ENCODE measurements at places on chromosomes 7 and 10.

DNA sequence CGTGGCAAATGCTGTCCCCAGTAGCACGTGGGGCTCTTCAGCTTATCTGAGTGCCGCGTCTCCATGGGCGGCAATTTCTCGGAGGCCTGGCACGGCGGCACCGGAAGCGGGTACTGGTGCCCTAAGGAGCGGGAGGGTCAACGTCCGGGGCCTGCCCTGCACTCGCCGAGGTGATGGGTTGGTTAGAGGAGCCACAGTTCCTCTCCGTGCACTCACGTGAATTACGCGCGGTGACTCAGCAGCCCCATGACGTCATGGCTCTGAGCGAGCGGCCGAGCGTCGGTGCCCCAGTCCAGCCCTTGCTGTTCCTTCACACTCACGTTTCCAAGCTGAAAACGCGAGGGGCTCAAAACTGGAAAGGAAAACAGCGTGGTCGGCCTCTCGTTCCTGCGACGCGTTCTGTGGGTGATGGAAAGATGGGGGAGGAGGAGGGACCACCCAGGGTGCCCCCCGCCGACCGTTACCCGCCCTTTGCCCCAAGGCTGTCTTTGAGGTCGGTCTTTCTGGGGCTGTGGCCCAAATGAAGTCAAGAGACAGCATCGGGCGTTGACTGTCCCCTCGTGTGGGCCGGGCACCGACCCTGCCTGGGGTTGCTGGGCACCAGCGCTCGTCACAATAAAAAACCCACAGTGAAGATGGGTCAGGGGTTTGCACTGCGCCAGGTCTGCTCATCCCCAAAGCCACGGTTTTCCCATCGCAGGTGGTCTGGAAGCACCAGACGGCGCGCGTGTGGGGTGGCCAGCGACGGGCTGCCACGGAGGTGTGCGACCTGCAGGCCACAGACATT is 70.4 kb upstream of the CFAP46 start:
- no peak for DNase-seq

DNA sequence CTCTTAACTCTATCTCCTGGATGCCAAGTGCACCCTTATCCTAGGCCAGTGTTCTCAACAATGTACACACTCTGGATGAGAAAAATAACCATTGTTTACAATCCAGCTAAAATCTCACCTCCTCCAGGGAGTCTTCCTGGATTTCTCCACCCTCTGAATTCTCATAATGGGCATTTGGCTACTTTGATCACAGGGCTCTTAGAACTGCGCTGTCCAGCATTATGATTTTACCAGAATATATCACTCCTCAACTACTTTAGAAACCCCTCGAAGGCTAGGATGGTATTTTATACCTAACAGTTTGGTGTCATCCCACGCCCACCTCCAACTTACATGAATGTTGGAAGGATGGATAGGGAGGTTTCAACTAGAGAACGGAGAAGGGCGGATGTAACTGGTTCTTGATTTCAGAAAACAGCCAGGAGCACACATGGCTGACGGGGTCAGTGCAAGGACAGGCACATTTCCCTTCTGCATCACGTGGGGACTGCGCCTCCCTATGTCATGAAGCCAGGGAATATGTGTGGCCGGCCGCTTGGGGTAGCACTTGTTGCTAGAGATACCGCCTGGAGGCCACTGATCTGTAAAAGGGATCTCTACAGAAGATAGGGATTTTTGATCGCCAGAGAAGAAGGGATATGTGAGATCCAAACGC is 1.2 kb upstream of the ATP6V0E2 start:
- peak; percentile 89 for DNase-seq

DNA sequence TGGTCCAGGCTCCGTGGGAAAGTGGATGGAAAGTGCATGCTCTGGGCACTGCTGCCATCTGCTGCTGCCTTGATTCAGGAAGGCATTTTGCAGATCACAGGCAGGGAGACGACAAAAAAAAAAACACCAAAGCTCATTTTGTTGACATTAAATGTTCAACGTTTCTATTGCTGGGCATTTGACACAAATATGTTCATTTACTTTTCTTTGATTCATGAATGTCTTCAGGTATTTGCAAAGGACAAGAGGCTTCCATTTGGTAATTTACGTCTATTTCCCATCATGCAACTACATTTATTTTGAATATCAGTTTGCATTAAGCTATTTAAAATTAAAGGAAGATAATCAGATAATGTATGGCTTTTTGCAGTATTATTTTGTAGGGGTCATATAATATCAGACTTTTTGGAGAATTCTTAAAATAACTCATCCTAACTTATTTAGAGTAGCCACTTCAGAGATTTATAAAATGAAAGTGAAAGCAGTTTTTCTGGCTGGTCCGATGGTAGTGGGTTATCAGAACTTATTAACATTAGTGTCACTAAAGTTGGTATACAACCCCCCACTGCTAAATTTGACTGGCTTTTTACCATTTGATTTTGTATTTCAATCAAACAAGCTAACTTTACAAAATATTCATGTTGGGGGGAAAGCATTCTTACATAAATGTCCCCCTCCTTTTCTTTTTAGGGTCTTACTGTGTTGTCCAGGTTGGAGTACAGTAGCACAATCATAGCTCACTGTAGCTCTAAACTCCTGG is 65.3 kb downstream of the PDIA4 start:
- peak; percentile 77 for DNase-seq

DNA sequence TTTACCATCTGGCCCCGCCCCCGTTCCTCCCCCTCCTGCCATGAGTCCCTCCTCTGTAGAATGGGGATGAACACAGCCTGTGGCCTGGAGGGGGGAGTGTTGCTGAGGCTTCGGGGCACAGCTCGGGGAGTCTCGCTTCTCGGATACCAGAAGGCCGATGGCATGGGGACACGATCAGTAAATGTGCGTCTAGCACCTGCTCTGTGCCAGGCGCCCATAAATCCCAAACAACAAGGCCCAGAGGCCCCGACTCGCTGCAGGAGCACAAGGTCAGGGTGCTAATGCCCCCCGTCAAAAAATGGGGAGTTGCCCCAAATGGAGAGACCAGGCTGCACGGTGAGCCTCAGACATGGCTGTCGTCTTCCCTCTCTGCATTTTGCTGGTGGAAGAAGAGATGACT is 40.7 kb downstream of the JAKMIP3 start:
- no peak for DNase-seq

- DNase-seq: no peak
These were observed 263.1 kb upstream of the PITRM1 start for GRCh38 chr10:3435671-3436070.

DNA sequence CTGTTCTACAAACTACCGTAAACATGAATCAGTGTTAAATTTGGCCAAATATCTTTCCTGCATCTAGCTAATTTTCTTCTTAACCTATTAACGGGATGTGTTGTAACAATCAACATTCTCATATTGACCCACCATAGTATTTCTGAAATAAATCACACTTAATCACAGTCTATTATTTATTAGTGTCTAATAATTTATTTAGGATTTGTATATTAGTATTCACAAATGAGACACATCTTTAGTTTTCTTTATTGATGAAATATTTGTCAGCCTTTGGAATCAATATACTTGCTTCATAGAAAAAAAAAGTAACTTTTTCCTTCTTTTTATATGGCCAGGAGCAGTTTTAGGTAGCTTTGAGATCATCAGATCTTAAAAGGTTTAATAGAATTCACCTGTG is 4.6 kb downstream of the GIMAP7 start:
- no peak for DNase-seq

DNA sequence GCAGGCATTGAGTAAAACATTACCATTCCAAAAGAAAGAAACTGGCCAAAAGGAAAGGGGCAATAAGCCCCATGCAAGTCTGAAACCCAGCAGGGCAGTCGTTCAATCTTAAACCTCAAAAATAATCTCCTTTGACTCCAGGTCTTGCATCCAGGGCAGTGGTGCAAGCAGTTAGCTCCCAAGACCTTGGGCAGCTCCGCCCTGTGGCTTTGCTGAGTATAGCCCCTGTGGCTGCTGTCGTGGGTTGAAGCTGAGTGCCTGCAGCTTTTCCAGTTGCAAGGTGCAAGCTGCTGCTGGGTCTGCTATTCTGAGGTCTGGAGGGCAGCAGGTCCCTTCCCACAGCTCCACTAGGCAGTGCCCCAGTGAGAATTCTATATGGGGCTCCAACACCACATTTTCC is 580.1 kb upstream of the AUTS2 start:
- DNase-seq: no peak

- DNase-seq: peak; percentile 39
These were observed 192.5 kb upstream of the PRSS1 start for GRCh38 chr7:142556740-142557139.

- no peak for DNase-seq
These were observed 21.6 kb downstream of the RBM28 start for GRCh38 chr7:128322040-128322643.

- no peak for DNase-seq
These were observed 35.0 kb downstream of the TAF3 start for GRCh38 chr10:7853226-7853842.

GRCh38 chr7:106166651-106167342 is 54.7 kb upstream of the SYPL1 start:
- DNase-seq: peak; percentile 67

DNA sequence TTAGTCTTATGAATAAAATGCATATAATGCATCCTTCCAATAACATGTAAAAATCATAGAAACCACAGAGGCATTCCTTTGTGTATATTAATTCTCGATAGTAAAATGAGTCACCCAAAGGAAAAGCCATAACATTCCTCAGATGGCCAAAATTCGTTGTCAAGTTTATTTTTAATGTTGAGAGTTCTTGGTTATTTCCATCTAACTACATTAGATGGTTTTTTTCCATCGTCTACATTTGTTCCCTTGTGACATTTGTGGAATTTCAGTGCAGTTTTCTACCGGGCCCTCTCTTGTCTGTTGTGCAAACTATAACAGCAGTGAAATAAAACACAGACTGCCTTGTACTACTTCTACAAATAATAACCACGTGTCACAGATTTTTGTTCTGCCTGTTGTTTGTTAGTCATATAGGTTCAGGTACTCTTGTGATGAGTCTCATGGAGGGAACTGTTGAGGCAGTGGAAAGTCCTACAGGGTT is 54.7 kb upstream of the CCAR1 start:
- no peak for DNase-seq

DNA sequence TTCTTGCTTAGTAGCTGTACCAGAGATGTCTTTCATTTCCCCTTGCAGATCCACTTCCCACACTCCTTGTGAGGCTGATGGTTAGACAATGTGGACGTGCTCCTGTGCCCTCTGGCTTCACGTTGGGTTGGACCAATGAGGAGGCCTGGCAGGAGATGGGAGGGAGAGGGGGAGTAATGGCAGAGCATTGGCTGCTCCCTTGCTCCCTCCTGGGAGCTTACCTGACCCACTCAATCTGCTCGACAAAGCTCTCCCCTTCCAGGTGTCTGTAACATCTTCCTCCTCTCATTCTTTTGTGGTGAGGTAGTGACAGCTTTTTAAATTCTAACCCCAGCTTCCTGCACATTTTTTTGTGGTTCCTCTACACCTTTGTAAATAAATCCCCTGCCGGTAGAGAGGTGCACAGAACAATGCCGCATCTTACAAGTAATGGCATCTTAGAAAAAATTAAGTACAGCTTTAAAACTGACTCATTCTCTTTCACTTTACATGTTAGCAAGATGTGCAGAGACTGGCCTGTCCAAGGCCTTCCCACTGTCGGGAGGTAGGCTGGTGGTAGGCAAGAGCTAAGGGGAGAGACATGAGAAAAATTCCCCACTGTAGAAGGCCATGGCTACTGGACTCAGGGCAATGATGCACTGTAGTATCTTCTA is 134.3 kb downstream of the HTR7 start:
- DNase-seq: no peak

DNA sequence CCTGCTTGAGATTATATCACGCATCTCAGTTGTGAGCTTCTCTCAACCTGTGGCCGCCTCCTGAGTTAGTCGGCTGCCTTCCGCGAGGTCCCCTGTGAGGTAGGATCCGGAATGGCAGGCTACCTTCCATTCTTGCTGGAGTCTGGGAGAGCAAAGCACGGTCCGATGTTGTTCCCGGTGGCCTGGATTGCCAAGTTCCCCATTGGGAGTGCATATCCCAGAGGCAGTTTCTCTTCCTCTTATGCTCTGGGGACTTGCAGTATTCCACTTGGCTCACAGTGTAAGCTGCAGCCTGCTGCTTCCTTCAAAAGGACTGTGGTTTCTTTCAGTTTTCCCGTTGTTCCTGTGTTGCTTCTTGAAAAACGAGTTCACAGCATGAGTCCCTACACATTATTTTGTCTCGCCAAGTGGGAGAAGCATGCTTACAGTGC is 225.4 kb upstream of the ZWINT start:
- no peak for DNase-seq

GRCh38 chr10:95454356-95454755 is 106.8 kb downstream of the SORBS1 start:
- DNase-seq: no peak

- DNase-seq: no peak
These were observed 19.1 kb upstream of the FZD8 start for GRCh38 chr10:35661236-35661635.

DNA sequence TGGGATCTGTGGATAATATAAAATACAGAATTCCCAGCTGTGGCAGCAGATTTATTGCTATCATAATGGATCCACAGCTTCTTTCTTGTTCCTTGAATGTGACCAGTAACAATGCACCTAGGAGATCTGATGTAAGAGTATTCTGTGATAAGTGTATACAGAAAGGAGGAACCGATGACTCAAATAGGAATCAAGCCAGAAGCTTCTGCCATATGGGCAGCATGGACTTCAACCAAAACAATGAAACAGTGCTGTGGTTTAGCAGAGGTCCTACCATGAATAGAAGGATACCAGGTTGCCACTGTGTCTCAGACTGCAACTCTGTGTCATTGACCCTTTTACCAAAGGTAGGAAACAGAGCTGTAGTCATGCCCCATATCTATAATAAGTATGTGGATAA is 81.8 kb downstream of the PTPRZ1 start:
- no peak for DNase-seq

DNA sequence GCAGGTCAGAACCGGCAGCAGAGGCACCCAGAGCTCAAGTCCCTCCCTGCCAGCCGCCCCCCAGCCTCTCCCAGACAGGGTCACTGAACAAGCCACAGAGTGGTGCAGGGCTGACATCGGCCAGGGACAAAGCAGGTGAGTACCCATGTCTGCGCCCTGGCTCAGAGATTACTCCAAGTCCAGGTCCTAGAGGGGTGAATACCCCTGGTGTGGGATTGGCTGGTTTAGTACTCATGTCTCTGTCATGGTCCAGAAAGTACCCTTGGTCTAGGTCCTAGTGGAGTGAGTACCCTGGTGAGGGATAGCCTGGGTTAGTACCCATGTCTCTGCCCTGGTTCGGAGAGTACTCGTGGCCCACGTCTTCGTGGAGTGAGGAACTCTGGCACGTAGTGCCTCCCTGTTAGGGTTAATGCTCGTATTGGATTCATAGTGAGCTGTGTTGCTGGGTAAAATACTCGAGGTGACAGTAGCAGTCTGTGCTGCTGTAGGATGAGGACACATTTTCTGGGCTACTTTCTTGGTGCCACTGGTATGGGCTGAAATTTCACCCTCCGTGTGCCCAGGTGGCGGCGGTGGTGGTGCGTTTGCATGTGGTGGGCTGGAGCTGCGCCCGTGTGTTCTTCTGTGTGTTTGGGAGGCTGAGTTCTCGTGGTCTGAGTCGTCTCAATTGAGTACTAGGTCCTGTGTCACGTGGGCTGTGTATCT is 25.5 kb upstream of the KNDC1 start:
- no peak for DNase-seq

GRCh38 chr10:133129071-133129858 is 30.8 kb upstream of the KNDC1 start:
- DNase-seq: no peak

Measured in HEK293T (cell line).